Ecto neural progenitor cell (in vitro differentiated cells): ENCODE measurements at places on chromosomes 3 and 15.
A peak's percentile ranks its signal among the peaks of the same experiment; 100 is the strongest.

- no peak for DNase-seq
Observed at GRCh38 chr3:59374818-59375211, 325.0 kb upstream of the CFAP20DC start.

DNA sequence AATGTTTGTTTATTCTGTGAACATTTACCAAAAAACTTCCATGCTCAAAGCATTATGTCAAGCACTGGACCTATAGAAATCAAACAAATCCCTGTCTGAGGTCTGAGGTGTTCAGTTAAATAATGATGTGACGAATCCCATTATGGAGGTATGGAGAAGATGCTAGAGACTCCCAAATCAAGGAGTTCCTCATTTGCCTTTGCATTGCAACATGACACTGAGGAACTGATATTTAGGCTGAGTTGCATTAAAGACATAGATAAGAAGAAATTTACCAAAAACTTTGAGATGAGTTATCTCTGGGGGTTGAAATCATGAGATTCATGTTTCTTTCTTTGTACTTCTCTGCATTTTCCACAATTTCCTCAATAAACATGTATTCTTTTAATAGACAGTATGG lies 16.0 kb downstream of the CD200 start:
- DNase-seq: no peak

DNA sequence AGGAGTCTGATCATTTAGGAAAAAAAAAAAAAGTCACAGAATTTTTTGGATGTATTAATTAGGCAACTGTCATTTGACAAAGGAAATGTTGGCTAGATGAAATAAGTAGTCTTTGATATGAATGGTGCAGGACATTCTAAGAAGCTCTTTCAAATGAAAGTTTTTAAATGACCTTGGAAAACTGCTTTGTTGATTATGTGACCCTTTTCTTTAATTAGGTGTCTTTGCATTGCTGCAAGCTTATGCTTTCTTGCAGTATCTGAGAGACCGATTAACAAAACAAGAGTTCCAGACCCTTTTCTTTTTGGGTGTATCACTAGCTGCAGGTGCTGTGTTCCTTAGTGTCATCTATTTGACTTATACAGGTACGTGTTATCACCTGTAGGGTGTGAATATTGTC lies 84.0 kb downstream of the STT3B start:
- no peak for DNase-seq

DNA sequence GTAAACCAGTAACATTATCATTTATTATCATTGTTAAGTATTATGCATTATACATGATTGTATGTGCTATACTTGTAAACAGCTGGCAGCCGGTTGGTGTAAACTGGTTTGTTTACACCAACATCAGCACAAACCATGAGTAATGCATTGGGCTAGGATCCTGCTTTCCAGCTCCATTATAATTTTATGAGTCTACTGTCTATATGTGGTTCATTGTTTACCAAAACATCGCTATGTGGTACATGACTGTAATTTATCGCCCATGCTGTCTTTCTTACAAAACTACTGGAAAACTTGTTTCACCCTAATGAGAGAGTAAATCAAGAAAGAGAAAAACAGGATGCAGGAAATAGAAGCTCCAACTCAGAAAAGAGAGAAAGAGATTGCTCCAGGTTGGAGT lies 224.8 kb upstream of the CBLB start:
- no peak for DNase-seq

GRCh38 chr15:65532738-65533051 lies 2.4 kb downstream of the HACD3 start:
- no peak for DNase-seq

DNA sequence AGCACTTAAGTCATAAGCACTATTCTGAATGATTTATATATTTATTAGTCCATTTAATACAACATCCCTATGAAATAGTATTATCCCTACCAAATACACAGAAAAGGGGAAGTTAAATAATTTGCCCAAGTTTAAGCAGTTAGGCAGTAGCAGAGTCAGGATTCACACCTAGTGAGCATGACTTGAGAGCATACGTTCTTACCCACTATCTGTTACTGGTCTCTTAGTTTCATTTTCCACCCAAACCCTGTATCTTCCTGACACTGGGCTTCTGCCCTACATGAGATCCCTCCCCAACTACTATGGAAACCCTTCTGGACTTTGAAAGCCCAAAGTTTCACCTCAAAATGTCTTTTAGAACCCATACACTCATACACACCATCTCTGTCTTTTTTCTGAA lies 4.4 kb upstream of the ATOSA start:
- no peak for DNase-seq

- DNase-seq: no peak
Observed at GRCh38 chr3:196140224-196140623, 58.3 kb upstream of the TFRC start.

GRCh38 chr3:78349571-78349970 lies 1309.7 kb downstream of the ROBO2 start:
- no peak for DNase-seq

- no peak for DNase-seq
Observed at GRCh38 chr15:99628374-99629001, 62.7 kb downstream of the MEF2A start.

DNA sequence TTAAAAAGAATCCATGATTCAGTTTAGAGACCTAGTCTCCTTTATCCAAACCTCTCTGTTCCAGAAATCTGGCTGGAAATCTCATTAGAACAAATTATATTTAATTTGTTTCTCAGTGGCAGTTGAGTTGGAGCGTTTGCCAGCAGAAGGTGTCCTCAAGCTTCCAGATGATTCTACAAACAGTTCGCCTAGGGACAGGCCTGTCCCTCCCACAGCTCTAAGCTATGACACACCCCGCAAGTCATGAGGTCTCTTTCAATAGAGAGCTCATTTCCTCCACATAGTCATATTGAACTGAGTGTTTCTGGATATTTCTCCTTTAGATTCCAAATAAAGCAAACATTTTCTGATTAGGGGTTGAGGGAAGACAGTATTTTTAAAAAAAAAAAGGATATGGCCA lies 230.3 kb downstream of the ATP8B4 start:
- DNase-seq: no peak

- DNase-seq: no peak
Observed at GRCh38 chr3:44511238-44511566, 33.7 kb upstream of the ZNF445 start.

GRCh38 chr15:72790302-72790910 lies 6.8 kb upstream of the ADPGK start:
- no peak for DNase-seq

DNA sequence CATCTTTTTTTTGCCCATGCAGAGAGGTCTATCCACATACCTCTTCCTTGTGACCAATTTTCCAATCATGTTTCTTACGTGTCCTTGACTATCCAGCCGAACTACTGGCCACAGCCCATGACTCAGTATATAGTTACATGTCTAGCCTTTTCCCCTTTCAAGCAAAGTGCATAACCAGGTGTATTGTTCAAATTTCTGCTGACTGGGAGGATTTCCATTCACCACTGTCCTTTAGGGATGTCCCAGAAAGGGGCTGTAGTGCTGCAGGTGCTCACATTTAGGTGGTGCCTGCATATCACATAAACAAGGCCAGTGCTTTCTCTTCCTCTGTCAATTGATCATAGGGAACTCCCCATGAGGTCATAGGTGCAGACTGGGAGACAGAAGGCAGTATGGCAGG lies 69.4 kb upstream of the ALDH1A3 start:
- no peak for DNase-seq

- DNase-seq: no peak
Observed at GRCh38 chr3:195111319-195111705, 159.6 kb downstream of the XXYLT1 start.

DNA sequence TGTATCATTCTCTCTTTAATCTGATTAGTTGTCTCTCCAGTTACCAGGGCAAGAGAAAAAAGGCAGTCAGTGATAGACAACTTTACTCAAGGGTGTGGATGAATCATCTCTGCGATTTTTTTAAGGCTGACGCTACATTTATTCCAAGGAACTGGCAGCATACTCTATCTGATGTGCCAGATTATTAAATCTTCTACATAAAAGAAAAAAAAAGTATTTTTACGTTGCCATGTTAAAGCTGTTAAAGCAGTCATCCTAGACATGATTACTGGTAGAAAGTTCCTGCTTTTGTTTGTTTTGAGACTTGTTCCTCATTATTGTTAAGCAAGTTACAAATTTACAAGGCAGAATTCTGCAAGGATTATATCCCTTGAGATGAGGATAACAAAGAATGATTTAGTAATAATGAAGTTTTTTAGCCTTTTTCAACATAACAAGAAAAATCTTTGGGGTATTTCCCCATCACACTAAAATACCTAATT lies 121.7 kb downstream of the CBLB start:
- no peak for DNase-seq

- no peak for DNase-seq
Observed at GRCh38 chr15:63948436-63948835, 97.8 kb downstream of the DAPK2 start.

DNA sequence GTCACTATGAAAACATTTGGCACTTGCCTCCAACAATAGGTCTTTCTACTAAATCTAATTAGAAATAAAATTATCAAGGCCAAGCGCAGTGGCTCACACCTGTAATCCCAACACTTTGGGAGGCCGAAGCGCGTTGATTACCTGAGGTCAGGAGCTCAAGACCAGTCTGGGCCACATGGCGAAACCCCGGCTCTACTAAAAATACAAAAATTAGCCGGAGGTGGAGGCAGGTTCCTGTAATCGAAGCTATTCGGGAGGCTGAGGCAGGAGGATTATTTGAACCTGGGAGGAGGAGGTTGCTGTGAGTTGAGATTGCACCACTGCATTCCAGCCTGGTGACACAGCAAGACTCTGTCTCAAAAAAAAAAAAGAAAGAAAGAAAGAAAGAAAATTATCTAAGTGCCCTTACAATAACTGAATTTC lies 1.6 kb upstream of the PLD1 start:
- no peak for DNase-seq

GRCh38 chr3:157330206-157330605 lies 106.4 kb upstream of the PTX3 start:
- no peak for DNase-seq

DNA sequence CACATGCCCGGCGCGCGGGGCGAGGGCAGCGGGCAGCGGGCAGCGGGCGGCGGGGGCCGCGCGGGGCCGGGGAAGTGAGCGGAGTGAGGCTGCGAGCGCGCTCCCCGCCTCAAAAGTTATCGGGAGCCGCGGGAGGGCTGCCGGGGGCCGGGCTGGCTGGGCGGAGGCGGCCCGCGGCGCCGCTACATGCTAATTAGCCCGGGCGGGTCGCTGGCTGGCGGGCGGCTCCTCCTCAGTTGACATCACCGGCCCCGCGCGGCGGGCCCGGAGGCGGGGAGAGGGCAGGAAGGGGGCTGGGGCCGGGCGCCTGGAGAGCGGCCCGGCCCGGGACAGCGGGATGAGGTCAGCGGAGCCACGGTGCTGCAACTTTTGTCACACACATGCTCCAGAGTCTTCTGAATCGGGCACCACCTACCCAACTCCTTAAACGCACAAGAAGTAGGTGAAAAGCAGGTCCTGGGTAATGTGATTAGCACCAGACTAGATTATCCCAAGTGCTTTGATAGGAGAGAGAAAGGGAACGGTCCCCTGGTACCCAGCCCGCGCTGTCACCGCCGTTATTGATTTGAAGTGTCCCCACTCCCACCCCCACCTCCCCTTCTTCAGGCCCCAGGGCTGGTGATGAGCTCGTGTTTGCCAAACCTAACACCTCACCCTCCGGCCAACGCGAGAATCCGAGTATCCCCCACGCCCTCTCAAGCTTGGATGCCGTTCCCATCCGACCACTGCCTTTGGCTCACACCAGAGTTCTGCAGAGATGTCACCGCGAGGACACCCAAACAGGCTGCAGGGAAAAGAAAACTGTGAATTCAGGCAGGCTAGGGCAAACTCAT lies at the start of gene HEG1:
TSS of gene HEG1 (minus strand) at position 85 of the 833 bp plus-strand sequence. CDS start 107 bp downstream, outside the sequence.
- peak; percentile 89 for DNase-seq

- DNase-seq: no peak
Observed at GRCh38 chr3:136958939-136959338, 1.2 kb downstream of the IL20RB start.

GRCh38 chr3:186483611-186484340 lies 60.4 kb downstream of the CRYGS start:
- DNase-seq: no peak

GRCh38 chr3:126009181-126009580 lies 40.2 kb downstream of the ROPN1B start:
- DNase-seq: no peak

DNA sequence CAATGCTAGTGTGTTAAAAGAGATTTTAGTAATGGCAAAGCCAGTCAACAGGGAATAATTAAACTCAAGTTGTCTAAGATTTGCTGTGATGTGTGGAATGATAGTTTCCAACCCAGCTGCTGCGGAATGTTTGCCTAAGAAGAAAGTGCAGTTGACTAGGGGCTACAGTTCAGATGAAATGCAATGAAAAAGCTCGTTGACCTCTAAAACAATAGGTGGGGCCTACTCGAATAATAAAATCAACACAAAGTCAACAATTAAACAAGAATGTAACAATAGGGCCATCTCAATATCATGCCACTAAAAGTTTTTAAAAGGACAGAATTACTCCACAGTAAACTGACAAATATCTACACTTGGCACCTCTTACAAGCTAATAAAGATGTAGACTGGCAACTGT lies 484.2 kb downstream of the MECOM start:
- no peak for DNase-seq

DNA sequence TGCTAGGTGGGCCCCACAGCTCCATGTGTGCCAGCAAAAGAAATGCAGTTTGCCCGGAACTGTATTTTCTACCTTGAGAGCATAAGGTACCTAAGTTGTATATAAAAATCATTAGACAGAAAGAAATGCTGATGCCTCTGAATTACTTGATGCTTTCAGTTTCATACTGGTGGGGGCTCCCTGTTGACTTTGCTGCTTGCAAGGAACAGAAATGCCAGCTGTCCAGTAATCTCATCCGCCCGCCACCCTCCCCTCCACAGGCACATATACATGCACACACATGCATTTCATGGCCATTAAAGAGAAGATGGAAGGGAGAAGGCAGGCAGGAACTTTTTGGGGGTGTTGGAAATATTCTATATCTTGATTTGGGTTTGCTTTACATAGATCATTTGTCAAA lies 38.4 kb downstream of the LIMD1 start:
- DNase-seq: no peak

DNA sequence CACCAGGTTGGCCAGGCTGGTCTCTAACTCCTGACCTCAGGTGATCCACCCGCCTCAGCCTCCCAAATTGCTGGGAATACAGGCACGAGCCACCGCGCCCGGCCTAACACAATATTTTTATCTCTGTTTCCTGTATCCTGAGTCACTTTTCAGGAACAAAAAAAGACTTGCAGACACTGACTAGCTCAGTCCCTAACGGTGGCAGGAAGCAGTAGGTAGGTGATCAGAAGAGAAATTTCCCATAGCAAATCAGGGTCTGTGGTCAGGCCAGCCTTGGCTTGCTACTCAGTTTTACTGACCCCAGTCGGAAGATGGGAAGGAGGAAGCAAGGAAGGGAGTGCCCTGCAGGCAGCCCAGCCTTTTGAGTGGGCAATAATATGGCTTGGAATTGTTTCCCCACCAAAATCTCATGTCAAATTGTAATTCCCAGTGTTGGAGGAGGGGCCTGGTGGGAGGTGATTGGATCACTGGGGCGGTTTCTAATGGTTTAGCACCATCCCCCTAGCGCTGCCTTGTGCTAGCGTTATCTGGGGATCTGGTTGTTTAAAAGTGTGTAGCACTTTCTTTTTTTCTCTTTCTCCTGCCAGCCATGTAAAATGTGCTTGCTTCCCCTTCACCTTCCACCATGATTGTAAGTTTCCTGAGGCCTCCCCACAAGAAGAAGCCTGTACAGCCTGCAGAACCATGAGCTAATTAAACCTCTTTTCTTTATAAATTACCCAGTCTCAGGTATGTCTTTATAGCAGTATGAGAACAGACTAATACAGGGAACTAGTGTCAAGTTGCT lies 19.5 kb upstream of the CDCP1 start:
- no peak for DNase-seq
